ENCODE measurements at places on chromosomes 7 and 10. TPM values are rescaled to one million over a fixed set of nuclear protein-coding genes. Genes with fewer than 3 reads are reported as not detected.
A peak's percentile ranks its signal among the peaks of the same experiment; 100 is the strongest.

DNA sequence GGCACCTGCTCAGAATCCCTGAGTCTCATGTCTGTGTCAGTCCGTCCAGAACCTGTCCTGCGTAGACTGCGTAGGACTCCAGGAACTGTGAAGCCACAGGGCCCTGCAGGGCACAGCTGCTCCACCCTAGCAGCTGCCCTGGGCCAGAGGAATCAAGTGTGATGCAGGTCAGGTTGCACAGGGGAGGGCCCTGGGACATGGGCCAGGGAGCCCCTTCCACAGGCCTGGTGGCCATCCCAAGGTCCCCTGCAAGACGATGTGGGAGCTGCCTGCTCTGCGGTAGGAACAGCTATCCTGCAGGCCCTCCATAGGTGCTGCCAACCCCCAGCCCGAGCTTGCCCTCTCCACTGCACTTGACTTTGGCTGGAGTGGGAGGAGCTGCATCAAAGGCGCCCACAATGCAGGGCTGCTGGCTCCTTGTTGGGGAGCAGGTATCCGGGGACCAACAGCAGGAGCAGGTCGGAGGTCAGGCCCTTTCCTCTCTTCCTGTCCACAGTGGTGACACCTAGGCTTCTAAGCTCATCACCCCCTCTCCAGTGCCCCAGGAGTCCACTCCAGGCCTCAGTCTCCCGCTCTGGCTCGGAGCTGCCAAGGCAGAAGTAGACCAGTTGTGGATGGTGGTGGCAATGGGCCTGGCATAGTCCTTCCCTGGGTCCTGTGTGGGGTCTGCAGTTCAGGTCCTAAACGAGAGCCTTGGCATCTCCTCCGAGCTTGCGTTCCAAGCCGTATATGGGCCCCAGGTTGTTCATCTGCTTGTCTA is 149.1 kb downstream of the MAPK8 start:
- H3K4me3 ChIP-seq = no peak overlapping the region
- DNase-seq = no peak
- no peaks in the 10 kb centered on the region for H3K4me1 ChIP-seq
- H3K36me3 ChIP-seq = no peaks in the 10 kb centered on the region

Gene TSPAN15
- 199 TPM for total RNA-seq

DNA sequence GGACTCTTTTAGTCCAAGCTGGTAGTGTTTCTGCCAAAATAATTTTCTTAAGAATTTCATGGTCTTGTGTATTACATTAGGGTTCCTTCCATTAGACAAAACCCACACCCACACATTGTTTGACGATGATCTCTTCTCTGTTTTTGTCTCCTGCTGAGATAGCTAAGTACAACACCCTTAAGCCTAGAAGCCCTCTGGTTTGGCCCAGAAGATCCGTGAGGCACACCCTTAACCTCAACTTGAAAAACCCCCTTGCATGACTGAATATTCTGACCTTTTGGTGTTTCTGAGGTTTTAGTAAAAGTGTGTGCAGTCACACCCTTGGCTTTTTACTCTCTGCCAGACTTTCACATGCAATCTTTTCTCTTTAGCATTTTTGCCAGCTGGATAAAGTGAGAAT is 29.3 kb upstream of the ERCC6 start:
- H3K36me3 ChIP-seq = no peaks in the 10 kb centered on the region
- DNase-seq = no peak
- H3K27ac ChIP-seq = no peak overlapping the region

Gene PMS2
- 40.2 TPM for total RNA-seq

DNA sequence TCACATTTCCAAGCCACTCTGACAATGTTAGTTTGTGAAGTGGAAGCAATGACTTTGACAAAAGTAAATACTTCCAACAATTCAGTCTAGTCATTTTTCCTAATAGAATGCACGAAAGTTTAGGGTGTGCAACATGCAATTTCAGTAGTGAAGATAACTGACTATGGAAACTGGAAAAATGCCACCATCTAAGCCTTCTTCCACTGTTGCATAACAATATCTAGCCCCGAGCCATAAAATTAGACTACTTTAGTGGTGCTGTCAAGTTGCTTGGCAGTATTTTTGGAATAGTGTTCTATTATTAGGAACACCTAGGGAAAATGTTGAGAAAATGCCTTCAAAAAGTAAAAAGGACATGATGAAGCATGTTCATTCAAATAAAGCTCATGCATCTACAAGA is 17.9 kb downstream of the SEMA3A start:
- no peaks in the 10 kb centered on the region for H3K4me1 ChIP-seq
- H3K4me3 ChIP-seq = no peak overlapping the region
- DNase-seq = no peak
- H3K27ac ChIP-seq = peak overlapping the region; percentile 19
- no peaks in the 10 kb centered on the region for H3K27me3 ChIP-seq
- no peaks in the 10 kb centered on the region for H3K36me3 ChIP-seq

- H3K4me3 ChIP-seq = no peak overlapping the region
- H3K27ac ChIP-seq = no peak overlapping the region
- no peaks in the 10 kb centered on the region for H3K27me3 ChIP-seq
Observed at GRCh38 chr7:148028165-148028564, 562.4 kb upstream of the C7orf33 start.

- H3K4me1 ChIP-seq = 0 out of 2 replicates have a peak, but pooled peaks cover 3% of the 10 kb centered on the region
- H3K27me3 ChIP-seq = peaks cover 13% of the 10 kb centered on the region
- H3K4me3 ChIP-seq = peak within 1 kb of the TSS; percentile 45
Observed at GRCh38 chr10:49761789-49762565, at the start of gene OGDHL. Gene OGDHL, minus strand, starts transcription at chr10:49762323. Its CDS starts 3,731 bp downstream, at chr10:49758592.

GRCh38 chr7:47260270-47260669 is 321.6 kb downstream of the TNS3 start:
- no peak overlapping the region for H3K27ac ChIP-seq
- H3K4me1 ChIP-seq = no peaks in the 10 kb centered on the region

DNA sequence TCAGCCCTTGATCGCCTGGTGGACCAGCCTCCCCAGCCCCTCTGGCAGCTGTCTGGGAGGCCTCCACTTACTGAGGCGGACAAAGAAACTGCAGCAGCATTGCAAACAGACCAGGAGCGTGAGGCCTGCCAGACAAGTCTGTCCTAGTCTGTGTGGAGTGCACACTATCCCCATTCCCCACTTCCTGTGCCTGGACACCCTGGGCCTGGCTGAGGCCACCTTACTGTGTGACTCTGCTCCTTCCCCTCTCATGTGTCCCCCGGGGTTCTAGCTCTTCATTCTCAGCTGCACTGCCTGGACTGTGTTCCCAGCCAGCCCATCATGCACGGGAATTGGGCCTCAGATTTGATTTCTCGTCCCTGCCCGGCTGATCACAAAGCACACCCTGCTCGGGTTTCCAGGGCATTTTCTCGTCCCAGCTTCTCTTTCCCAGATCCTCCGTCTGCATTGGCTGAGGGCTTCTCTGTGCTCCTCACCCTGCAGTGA is 16.7 kb upstream of the C10orf90 start:
- H3K4me3 ChIP-seq = no peak overlapping the region
- no peaks in the 10 kb centered on the region for H3K4me1 ChIP-seq
- no peak for DNase-seq
- H3K27me3 ChIP-seq = no peaks in the 10 kb centered on the region
- H3K27ac ChIP-seq = no peak overlapping the region

Gene TNS3
- total RNA-seq = 533 TPM

Gene CALML3
- not detected for total RNA-seq

- peak; percentile 8 for DNase-seq
- H3K36me3 ChIP-seq = no peaks in the 10 kb centered on the region
- peak overlapping the region; percentile 18 for H3K4me3 ChIP-seq
- no peaks in the 10 kb centered on the region for H3K27me3 ChIP-seq
Observed at GRCh38 chr10:13440185-13441061, 88.4 kb downstream of the BEND7 start.

Gene SLC26A5
- not detected for total RNA-seq

- H3K4me3 ChIP-seq = no peak overlapping the region
- no peak for DNase-seq
- H3K27ac ChIP-seq = no peak overlapping the region
- peaks cover 9% of the 10 kb centered on the region for H3K4me1 ChIP-seq
- no peaks in the 10 kb centered on the region for H3K27me3 ChIP-seq
Observed at GRCh38 chr7:98254951-98255610, 3.0 kb upstream of the TECPR1 start.

- H3K4me3 ChIP-seq = no peak overlapping the region
- H3K27me3 ChIP-seq = no peaks in the 10 kb centered on the region
- DNase-seq = no peak
- no peak overlapping the region for H3K27ac ChIP-seq
Observed at GRCh38 chr7:102185796-102186195, 100.9 kb upstream of the SH2B2 start.

DNA sequence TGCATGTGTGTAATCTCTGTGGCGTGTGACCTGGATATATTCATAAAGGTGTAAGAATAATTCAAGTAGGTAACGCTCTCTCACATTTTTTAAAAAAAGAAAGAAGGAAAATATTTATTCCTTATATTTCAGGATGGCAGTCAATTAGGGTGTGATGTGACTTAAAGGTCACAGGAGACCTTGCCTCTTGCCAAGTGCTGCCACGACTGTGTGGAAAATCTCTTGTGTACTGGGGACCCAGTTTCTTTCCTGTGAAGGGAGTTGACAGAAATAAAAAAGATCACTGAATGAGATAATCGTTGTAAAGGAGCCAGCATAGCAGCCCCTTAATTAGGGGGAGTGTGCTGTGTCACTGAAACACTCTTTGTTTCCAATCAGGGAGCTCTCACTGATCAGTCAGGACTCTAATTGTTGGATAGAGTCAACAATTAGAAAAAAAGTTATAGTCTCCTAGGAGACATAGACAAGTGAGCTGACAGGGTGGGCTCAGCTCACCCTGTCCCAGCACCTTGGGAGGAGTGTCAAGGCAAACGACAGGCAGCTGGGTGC is 31.1 kb downstream of the PTPRE start:
- DNase-seq = no peak
- H3K36me3 ChIP-seq = no peaks in the 10 kb centered on the region
- H3K27ac ChIP-seq = no peak overlapping the region
- H3K27me3 ChIP-seq = peaks cover 10% of the 10 kb centered on the region

GRCh38 chr7:4800926-4801838 is 25.8 kb downstream of the AP5Z1 start:
- peaks cover 26% of the 10 kb centered on the region for H3K4me1 ChIP-seq
- H3K27me3 ChIP-seq = no peaks in the 10 kb centered on the region
- no peak for DNase-seq
- no peak overlapping the region for H3K27ac ChIP-seq

DNA sequence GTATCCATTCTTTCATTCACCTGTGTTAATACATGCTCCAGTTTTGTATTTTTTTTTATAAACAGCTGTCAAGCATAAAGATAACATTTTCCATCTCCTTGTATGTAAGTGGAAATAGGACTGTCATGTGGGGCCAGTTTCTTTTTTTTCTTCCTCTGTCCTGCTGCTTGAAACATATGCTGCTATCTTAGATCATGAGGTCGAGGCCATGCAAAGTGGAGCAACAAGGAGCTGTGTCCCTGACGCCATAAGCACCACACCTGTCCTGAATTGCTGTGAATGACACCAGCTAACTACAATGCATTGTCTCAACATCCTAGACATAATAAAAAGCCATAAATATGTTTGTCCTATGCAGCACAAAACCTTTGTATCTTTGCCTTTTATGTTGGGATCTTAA is 37.7 kb upstream of the SLC26A4 start:
- H3K4me3 ChIP-seq = no peak overlapping the region
- no peaks in the 10 kb centered on the region for H3K4me1 ChIP-seq
- H3K27me3 ChIP-seq = no peaks in the 10 kb centered on the region

Gene GRM3
- not detected for total RNA-seq

GRCh38 chr7:155263051-155263450 is 34.6 kb upstream of the INSIG1 start:
- no peak for DNase-seq
- no peak overlapping the region for H3K27ac ChIP-seq

GRCh38 chr7:97025983-97026714 is 1.5 kb upstream of the DLX5 start:
- no peaks in the 10 kb centered on the region for H3K36me3 ChIP-seq
- H3K27ac ChIP-seq = no peak overlapping the region
- H3K27me3 ChIP-seq = no peaks in the 10 kb centered on the region
- H3K4me1 ChIP-seq = no peaks in the 10 kb centered on the region
- no peak for DNase-seq

DNA sequence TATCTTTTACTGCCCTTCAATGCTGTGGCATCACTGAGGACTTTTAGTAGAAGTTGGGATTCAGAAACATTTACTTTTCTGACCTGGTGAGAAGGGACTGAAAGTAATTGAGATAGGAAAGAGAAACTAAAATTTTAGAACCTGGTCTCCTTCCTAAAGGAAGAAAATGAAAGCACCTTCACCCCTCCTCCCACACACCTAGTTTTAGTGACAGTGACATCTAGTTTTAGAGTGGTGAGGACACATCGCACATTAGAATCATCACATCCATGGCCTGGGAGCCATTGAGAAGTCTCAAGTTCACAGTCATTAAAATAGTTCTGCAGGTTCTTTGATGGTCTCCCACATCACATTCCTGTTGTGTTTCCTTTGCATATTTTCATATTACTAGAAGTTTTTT is 16.1 kb downstream of the TAS2R41 start:
- H3K27me3 ChIP-seq = no peaks in the 10 kb centered on the region
- DNase-seq = no peak
- H3K4me1 ChIP-seq = no peaks in the 10 kb centered on the region
- H3K36me3 ChIP-seq = no peaks in the 10 kb centered on the region

- no peaks in the 10 kb centered on the region for H3K27me3 ChIP-seq
- DNase-seq = no peak
- no peaks in the 10 kb centered on the region for H3K36me3 ChIP-seq
Observed at GRCh38 chr10:17316488-17317170, 88.6 kb downstream of the VIM start.

DNA sequence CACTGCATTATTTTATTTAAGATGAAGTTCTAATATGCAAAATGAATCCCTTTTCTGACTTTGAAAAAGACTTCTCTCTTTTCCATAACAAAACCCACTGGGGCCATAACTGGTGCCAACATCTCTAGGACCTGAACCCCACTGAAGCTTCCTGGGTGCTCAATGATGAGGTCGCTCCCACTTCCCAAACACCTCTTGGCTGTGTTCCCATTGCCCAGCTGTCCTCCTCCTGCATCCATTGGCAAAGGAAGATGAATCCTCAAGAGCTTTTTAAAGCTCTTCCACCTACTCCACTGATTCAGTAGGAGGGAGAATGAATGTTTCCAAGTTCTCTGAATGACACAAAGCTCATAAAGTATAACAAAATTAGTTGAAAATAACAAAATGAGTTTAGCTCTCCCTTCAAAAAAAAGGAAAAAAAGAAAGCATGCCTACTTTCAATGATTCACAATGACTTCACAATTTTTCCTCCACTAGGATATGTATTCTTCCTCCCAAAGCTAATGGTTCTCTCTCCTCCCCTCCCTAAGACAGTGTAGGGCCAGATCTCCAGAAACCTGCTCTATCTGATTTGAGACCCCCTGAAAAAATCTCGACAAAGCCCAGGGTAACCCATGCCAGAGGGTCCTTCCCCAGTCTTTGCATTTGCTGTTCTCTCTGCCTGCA is 64.8 kb downstream of the SORBS1 start:
- no peak for DNase-seq
- no peak overlapping the region for H3K27ac ChIP-seq
- H3K36me3 ChIP-seq = no peaks in the 10 kb centered on the region
- no peak overlapping the region for H3K4me3 ChIP-seq
- H3K27me3 ChIP-seq = no peaks in the 10 kb centered on the region

DNA sequence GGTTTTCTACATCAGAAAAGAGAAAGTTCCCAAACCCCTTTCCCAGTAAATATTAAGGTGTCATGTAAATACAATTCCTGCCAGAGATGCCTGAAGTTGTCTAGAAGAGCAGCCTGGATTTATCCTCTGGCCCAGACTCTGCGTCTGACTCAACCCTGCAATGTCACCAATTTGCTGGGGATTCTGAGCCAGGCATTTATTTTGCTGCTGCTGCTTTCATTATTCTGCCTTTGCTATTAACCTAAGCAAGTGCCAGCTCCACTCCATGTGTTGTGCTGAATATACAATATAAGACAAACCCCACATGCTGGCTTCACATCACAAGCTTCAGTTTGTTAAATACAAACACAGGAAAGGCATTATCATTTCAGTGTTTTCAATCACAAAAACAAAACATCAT is 59.1 kb downstream of the ELAPOR2 start:
- no peak overlapping the region for H3K27ac ChIP-seq
- DNase-seq = no peak
- H3K36me3 ChIP-seq = no peaks in the 10 kb centered on the region
- no peaks in the 10 kb centered on the region for H3K27me3 ChIP-seq

Gene CARD11
- total RNA-seq = 0.82 TPM

Data from Panc1 (cell line).